ENCODE measurements at places on chromosomes 1 and 21. TPM values are rescaled to one million over a fixed set of nuclear protein-coding genes. Genes with fewer than 3 reads are reported as not detected.

Gene ARHGEF10L
- 6.9 TPM for total RNA-seq

Gene TMED5
- 30.3 TPM for total RNA-seq

Gene LCE3D
- 0.69 TPM for total RNA-seq

Gene C8B
- total RNA-seq = not detected

Gene SPRR3
- not detected for total RNA-seq

Gene HLCS
- total RNA-seq = 8.8 TPM

Gene CITED4
- 44.1 TPM for total RNA-seq

Gene C1orf105
- total RNA-seq = not detected

Gene GLIS1
- not detected for total RNA-seq

Gene DNAI4
- total RNA-seq = 0.74 TPM

Gene FMN2
- total RNA-seq = 5.8 TPM

Gene KRTAP12-3
- total RNA-seq = not detected

Gene HOOK1
- 0.39 TPM for total RNA-seq

Gene ITLN1
- not detected for total RNA-seq

Gene CHODL
- total RNA-seq = not detected

Gene IKBKE
- 9.2 TPM for total RNA-seq

Gene SLAMF7
- total RNA-seq = 4.0 TPM

Gene BMP8B
- total RNA-seq = 4.2 TPM

Gene DCST1
- total RNA-seq = not detected

Gene LDLRAD1
- not detected for total RNA-seq

Gene SPATA1
- total RNA-seq = 0.72 TPM

Gene OR10J4
- total RNA-seq = not detected

Gene ZNF697
- total RNA-seq = 1.9 TPM
